Thoracic aorta (tissue), 2 donors: ENCODE measurements at places on chromosomes 1 and 21. TPM values are rescaled to one million over a fixed set of nuclear protein-coding genes. Genes with fewer than 3 reads are reported as not detected.

- no peak for DNase-seq
Observed at GRCh38 chr1:89005286-89006151, 13.1 kb upstream of the KYAT3 start.

DNA sequence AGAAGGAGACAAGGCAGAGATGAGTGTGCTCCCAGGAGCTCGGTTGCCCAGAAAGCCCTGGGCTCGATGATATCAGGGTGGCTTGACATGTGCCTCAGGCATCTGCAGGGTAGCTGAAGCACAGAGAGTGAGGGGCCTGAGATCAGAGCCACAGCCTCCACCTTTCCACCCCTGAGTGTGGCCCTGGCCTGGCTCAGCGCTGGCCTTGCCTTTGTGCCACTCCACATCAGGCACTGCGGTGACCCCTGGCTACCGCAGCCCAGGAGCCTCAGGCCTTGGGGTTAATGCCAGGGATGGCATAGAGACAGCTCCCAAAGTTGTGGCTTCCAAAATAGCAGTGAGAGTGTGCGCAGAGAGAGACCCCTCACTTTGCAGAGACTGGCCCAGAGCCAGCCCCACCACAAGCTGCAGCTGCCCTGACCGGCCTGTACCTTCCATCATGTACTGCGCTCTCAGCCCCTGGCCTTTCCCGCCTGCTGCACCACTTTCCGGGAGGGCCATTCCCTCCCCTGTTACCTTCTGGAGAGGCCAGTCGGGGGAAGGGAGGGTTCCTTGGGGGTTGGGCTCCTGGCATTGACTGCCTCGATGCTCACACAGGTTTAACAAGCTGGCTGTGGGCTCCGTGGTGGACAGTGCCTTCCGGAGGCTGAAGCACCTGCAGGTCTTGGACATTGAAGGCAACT is 19.5 kb downstream of the PODN start:
- no peak for DNase-seq

GRCh38 chr1:8856689-8857412 is 21.6 kb downstream of the ENO1 start:
- DNase-seq = no peak

The ADARB1 gene
- total RNA-seq = 124 TPM

The CLCA1 gene
- total RNA-seq = not detected
